Activated CD4-positive, alpha-beta T cell treated with anti-CD3 and anti-CD28 coated beads for 36 hours (primary cell): ENCODE measurements at places on chromosomes 7 and 10.

DNA sequence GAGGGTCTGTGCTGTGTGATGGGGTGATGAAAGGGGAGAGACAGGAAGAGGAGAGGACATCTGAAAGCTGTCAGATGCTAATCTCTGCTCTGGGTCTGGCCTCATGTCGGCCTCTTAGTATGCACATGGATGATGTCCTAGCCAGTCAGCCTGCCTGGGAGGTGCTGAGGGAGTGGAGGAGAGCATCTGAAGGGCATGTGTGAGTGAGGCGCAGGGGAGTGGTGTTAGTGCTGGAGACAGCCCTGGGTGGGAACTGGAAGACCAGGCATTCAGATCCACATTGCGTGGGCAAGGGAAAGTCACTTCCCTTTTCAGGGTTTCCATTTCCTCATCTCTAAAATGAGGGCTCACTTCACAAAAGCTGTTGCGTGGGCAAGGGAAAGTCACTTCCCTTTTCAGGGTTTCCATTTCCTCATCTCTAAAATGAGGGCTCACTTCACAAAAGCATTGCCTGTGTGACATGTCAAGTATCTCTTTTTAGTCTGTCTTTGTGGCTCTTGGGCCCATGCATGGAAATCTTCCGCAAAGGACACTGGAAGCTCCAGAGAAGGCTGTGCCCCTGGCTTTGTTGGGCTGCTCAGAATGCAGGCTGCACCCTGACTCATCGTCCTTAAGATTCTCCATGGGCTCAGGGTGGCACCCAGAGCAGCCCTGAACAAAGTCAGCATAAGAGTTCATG lies 10.0 kb downstream of the SFTPD start:
- peak; percentile 29 for DNase-seq

GRCh38 chr10:117136391-117136975 lies 1.6 kb downstream of the VAX1 start:
- DNase-seq, result no peak

DNA sequence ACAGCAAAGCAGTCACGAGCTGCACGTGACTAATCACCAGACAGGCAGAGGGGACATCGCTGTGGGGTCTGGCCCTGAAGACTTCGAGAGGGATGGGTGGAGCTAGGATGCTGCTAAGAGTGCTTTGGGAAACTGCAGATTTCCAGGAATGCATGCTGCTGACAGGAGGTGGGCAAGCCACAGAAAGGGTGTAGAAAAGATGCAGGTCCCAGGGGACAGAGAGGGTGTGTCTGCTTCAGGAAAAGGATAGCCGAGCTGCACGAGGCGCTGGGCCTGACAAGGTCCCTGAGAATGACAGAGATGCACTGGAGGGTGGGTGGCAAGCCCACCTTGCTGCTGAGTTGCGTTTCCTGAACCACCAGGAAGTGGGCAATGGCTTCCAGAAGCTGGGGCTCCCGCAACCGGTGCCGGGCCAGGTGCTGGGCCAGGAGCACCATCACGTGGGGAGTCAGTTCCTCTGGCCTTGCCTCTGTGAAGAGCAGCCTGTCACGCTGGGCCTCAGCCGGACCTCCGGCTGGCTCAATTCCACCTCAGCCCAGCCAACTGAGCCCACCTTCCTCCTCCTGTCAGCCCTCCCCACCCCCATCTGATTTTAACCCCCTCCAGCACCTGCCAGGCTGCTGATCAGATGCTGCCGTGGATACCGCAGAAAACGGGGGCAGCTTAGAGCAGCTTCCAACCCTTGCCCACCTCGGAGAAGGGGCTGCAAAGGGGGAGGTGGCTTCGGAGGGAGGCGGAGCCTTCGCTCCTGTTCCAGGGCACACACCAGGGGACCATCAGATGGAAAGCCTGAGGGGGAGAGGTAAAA lies 2.2 kb downstream of the FASTK start:
- no peak for DNase-seq

GRCh38 chr7:1385809-1386622 lies 73.3 kb downstream of the MICALL2 start:
- no peak for DNase-seq

DNA sequence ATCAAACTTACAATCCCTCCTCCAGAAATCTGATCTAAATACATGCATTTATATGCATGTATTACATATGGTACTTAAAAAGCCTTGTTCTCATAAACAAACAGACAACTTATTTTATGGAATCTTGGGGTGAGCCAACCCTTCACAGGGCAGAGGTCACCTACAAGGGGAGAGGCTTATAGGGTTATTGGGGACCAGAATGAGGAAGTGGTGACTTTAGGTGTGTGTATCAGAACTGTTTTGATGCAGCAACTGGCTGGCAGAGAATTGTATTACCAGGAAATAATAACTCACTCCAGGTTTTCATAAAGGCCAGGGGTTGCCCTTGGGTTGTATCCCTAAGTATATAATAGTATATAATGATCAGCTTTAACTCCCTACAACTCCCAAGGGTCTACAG lies 91.1 kb downstream of the SVIL start:
- no peak for DNase-seq

GRCh38 chr10:122957474-122957873 lies 3.4 kb upstream of the C10orf88 start:
- no peak for DNase-seq

- DNase-seq, result no peak
These were observed 320.8 kb upstream of the NFE2L3 start for GRCh38 chr7:25831062-25831691.

DNA sequence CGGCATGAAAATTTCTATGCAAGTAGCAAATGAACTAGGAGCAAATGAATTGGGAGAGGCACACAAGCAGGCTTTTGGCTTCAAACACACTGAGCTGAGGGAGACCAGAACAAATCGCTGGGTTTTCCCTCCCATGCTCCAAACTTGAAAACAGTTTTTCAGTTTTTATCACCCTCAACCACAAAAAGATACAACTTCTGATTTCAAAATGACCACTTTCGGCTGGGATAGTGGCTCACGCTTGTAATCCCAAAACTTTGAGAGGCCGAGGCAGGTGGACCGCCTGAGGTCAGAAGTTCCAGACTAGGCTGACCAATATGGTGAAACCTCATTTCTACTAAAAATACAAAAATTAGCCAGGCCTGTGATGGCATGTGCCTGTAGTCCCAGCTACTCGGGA lies 9.0 kb upstream of the CHUK start:
- no peak for DNase-seq

GRCh38 chr10:50648089-50648934 lies 24.6 kb upstream of the SGMS1 start:
- DNase-seq, result no peak

- no peak for DNase-seq
These were observed 18.9 kb upstream of the GPR22 start for GRCh38 chr7:107450970-107451369.

- DNase-seq, result peak; percentile 31
These were observed 660 bp upstream of the HHEX start for GRCh38 chr10:92688927-92689662.

GRCh38 chr10:23585186-23585585 lies 146.3 kb downstream of the OTUD1 start:
- no peak for DNase-seq

GRCh38 chr7:90469554-90469953 lies at the start of gene PTTG1IP2:
Gene PTTG1IP2 (plus strand): TSS chr7:90469639. CDS start chr7:90469787, 148 bp downstream.
- no peak for DNase-seq

GRCh38 chr7:26151953-26152781 lies at the start of gene NFE2L3:
Gene NFE2L3 (plus strand): TSS chr7:26152198. CDS start chr7:26152499, 301 bp downstream.
- DNase-seq, result peak; percentile 91

DNA sequence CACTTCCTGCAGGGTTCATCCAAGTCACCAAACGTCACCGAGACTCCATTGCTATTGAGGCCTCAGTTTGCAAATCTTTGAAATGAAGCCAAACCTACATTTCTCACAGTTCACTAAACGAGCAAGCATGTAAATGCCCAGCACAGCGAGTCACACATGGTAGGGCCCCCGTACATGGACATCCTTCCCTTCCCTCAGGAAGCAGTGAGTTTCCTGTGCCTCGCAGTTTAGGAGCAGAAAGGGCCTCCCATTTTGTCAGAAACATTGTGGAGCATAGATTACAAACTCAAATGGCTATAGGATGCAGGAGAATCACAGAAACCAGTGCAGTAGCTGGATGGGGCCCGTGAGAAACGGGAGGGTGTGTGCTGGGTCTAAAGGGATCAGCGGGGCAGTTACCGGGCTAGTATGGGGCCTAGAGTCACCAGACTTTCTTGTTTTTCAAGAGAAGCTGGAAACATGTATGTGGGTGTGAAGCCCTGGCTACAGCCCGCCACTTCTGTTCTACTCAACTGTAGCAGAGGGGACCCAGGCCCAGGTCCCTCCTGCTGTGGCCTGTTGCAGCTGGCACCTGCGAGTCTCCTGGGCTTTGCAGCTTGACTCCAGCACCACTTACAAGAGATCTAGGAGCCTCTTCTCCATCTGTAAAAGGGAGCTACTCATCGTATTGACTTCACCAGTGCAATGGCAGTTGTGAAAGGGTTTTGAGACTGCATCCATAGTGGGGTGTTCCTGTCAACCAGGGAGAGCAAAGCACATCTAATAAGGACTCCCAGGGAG lies 14.2 kb upstream of the SLC18A3 start:
- DNase-seq, result no peak

- DNase-seq, result peak; percentile 49
These were observed 11.0 kb upstream of the PDCD4 start for GRCh38 chr10:110860576-110861241.

DNA sequence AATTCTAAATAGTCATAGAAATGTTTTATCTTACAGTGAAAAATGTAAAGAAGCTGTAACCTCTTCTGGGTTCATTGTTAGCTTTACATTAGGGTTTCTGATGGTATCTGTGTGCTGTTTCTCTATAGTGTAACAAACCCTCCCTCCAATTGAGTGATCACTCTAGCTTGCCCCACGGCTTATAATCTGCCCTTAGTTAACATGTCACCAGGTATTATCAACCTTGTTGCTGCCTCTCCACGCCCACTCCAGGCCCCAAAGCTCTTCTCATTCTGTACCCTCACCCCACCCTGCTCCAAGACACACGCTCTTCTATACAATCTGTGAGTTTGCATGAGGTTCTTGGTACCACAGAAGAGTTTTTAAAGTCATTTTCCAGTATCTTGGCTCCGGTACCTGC lies 139.4 kb downstream of the ARID5B start:
- no peak for DNase-seq

DNA sequence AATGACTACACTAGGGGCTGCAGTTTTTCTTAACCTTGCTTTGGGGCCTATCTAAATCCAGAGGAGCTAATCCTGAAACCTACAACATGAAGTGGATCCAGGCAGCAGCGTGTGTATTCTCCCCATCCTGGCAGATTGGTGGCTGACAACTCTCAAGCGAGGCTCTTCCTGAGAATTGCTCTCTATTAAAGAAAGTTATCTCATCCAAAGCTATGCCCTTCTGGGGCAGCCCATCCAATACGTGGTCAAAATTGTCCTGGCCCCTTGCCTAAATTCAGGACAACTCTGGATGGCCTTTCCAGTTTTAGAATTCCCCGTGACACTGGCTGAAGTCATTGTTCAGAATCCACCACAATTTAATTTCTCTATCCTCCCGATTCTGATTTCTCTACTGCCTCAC lies 66.1 kb downstream of the IQUB start:
- DNase-seq, result no peak

DNA sequence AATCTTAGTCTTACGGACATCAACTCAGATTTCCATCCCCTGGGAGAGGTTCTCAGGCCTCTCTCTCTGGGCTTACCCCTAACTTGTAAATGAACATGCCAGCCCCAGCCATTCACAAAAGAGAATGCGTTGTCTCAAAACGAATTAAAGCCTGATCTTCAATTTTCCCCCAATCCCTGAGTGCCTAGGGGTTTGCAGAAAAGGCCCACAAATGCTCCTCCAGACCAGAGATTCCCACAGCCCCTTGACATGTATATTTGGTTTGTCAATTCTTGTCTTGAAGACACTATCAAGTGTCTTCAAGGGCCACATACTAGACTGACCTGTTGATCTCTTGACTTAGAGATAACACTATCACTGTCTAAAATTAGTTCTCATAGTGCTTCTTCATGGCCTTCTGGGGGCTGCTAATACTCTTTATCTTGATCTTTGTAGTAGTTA lies 11.9 kb upstream of the HOXA13 start:
- no peak for DNase-seq

DNA sequence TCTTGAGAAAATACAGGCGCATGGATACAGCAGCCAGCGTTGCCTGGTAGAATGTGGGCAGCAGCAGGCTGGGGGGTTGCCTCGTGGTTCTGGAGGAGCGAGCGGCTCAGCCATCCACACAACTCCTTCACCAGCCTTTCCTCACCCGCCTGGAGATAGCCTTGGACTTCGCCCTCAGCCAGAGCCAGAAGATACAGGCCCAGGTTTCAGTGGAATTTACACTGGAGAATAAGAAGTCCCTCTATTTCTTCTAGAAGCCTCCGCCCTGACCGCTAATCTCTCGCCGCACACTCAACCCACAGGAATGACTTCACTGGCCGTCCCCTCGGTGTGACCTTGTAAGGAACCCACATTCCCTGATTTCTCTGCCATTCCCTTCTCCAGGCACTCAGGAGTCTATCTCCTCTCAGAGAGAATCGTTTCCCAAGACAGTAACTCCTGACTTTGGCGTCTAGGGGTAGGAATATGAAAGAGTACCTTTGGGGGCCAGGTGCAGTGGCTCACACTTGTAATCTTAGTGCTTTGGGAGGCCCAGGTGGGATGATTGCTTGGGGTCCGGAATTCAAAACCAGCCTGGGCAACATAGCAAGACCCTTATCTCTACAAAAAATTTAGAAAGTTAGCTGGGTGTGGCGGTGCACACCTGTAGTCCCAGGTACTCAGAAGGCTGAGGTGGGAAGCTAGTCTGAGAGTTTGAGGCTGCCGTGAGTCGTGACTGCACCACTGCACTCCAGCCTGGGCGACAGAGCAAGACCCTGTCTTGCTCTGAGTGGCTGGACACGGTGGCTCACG lies 52.0 kb upstream of the ECHDC3 start:
- no peak for DNase-seq

GRCh38 chr7:157000741-157001653 lies 9.5 kb downstream of the MNX1 start:
- no peak for DNase-seq

DNA sequence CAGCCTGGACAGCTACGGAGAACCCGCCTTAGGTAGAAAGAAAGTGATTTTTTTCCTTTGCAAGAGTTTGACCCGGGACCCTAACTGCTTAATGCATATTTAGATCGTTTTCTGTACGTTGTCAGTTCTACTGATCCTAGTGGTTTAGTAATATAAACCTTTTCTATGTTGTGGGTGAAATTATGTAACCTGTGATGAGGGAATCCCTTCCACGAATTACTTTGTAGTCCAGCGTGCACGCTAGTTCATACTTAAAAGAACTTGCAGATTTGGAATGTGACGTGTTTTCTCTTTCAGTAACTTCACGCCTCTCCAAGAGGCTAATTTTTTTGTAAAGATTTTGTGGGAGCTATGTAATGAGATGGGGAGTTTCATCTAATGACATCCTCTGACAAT lies 705 bp downstream of the SLF2 start:
- no peak for DNase-seq

- DNase-seq, result no peak
These were observed 184.7 kb downstream of the EBF3 start for GRCh38 chr10:129779126-129780111.

- DNase-seq, result no peak
These were observed 125.7 kb downstream of the PRPF18 start for GRCh38 chr10:13712476-13712836.
